ENCODE measurements at places on chromosomes 7 and 10.
A peak's percentile ranks its signal among the peaks of the same experiment; 100 is the strongest.

DNA sequence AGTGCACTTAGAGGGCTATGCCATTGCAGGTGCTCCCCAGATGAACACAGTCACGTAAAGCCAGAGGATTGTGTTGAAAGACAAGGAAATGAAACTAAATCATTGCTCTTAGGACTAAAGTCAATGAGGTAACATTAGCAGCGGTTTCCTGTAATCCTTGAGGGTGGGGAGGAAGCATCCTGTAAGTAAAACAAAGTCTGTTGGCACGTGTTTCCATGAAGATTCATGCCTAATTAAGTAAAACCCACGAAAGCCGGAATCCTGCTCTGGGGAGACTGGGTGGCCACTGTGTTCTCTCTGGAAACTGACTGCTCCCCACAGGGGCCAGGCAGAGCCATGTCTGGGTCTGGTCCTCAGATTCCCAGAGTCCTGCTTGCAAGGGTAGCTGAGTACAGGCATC is 18.3 kb downstream of the STEAP1B start:
- DNase-seq = no peak

- DNase-seq = no peak
Observed at GRCh38 chr10:110756876-110757275, 112.7 kb downstream of the RBM20 start.

DNA sequence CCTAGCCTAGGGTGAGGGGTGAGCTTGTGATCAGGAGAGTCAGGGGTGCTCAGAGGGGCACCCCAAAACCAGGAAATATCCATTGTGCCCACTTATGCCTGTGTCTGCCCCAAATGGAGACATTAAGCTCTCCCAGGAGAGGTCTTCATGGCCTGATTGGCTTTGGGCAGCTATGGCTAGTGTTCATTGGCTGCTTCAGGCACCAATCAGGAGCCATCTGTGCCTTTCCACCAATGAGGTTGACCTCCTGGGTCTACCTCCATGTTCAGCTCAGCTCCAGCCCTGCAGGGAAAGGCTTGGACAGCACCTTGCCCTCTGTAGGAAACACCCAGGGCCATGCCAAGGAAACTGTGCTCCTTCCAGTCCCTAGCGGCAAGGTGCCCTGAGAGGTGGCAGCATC is 23.9 kb upstream of the HSPB1 start:
- no peak for DNase-seq

DNA sequence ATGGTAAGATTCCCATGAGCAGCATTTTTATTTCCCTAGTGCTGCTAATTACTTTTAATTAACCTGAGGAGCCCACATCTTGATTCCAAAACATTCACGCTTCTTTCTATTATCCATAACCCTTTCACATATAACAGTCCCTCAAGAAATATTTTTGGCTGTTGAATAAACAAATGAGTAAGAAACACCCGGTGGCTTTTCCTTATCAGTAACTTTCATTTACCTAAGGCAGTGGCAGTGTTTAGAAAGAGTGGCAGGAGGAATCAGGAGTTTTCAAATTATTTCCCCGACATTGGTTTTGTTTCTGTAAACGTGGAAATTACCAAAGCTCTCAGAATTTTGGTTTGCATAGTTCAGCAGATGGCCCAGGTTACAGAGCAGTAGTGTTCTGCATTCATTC is 1015.6 kb upstream of the LRRTM3 start:
- DNase-seq = no peak

GRCh38 chr10:112490545-112490944 is 43.5 kb downstream of the VTI1A start:
- DNase-seq = peak; percentile 68

DNA sequence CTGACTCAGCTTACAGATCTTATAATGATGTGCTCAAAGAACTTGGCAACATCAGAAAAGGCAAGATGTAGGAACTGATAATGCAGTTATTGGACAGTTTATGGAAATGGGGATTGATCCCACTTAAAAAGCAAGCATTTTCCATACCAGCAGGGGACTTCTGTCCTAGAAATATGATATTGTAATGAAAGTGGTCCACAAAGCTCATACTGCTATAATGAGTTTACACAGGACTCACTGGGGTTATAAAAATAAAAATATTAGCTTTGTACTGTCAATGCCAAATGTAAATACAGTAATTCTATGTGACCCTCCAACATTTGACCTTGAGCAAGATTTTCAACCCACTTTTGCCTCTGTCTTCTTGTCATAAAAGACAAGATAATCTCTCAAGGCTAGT is 145.5 kb upstream of the SEM1 start:
- no peak for DNase-seq

DNA sequence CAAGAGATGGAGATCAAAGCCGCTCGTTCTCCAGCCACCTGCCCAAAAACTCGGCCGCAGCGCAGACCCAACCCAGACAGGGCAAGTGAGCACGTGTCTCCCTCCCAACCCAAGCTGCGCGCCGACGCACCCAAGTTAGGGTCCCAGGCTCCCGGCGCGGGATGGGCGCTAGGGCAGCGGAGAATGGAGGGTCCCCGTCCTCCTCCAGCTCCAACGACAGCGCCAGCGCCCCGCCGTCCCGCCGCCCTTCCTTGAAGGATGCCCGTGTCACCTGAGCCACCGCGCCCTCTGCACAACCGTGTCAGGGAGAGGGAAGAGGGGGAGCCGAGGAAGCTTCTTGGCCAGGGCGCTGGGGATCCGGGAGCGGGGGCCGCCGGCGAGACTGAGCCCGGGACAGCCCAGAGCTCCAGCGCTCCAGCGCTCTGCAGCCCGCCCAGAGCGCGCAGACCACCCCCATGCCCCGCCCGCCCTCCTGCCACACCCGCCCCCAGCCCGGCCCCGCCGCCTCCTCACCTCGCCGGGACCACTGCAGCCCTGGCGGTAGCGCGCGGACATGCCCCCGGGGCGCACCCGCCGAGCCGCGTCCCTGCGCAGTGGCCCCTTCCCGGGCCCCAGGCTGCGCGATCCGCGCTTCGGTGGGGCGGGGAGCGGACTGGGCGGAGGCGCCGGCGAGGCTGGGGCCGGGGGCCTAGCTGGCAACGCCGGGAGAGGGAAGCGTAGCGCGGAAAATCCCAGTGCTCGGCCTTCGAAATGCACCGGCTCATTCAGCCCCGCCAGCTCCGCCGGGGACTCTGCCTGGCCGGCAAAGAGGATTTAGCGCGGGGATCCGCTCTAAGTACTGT is at the start of gene SLC16A12:
Gene SLC16A12, minus strand, starts transcription at position 424 of the 842 bp plus-strand sequence. CDS start 73,016 bp downstream, outside the sequence.
- DNase-seq = no peak

DNA sequence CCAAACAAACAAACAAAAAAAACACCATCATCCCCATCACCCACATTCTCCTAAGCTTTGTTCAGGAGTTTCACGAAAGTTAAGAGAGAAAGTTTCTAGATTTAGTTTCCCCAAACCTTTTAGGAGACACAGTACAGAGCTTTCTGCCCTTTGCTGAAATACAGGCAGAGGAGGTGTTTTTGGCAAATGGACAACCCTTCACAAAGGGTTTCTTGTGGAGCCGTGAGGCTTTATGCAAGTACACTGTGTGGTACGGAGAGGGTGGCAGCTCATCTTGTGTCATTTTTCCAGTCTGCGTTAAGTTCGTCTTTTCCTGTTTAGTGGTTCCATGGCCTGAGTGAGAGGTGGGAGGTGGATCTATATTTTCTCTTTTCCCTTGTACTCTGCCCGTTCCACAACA is 215.5 kb upstream of the PRKCQ start:
- no peak for DNase-seq

GRCh38 chr7:26200038-26200443 is 505 bp downstream of the HNRNPA2B1 start:
- peak; percentile 86 for DNase-seq

DNA sequence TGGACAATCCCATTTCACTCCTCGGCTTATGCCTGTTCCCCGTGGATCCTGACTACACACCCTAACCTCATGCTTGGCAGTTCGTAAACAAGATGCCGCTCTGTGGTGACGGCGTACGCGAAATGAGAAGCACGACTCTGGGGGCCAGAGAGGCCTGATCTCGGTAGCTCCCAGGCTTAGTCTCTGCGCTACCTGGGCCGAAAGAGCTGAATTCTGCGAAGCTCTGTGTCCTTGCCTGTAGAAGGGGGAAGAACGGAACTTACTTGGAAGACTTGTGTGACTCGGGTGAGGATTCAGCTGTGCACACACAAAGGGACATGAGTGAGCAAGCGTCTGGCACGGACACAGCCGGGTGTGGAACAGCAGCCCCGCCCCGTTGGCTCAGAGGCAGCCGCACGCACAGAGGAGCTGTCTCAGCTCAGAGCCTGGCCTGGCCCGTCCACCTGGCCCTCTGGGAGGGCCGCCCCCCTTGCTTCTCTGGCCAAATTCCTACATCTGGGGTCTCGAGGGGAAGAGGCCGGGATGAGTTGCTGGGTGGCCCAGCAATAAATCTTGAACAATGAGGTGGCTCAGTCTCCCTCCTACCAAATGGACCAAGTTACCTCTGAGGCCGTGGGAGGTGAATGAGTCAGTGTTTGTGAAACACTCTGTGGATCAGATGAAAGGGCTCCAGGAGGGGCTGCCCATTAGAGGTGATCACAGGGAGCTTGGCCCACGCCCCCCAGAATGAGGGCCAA is 83.8 kb downstream of the PDGFA start:
- DNase-seq = peak; percentile 39

DNA sequence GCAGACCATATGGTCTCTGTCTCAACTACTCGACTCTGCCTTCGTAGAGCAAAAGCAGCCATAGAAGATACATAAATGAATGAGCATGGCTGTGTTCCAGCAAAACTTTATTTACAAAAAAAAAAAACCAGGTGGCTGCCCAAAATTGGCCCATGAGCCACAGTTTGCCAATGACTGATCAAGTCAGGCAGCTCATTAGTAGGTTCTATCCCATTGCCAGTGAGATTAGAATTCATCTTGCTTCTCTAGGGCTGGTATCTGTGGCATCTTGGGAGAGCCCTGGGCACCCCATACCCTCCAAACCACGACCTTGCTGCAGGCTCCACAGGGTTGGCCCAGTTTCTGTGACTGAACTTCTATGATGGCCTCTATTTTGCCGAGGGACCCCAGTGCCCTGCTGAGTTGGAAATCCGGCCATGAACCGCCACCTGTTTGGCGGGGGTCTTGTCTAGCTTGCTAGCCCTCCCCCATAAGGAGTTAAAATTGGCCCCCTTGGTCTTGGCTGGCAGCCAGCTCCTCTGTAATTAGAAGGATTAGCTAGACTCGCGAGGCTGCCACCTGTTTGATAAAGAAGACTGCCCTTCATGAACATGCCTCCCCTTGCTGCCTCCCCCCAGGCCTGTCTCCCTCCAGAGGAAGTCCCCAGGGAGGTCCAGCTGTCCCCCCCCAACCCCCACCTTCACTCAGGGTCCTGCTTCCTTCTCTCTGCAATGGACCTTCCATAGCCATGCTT is 83.9 kb downstream of the CHN2 start:
- no peak for DNase-seq

GRCh38 chr7:111650456-111650999 is 88.2 kb upstream of the IMMP2L start:
- DNase-seq = peak; percentile 64

DNA sequence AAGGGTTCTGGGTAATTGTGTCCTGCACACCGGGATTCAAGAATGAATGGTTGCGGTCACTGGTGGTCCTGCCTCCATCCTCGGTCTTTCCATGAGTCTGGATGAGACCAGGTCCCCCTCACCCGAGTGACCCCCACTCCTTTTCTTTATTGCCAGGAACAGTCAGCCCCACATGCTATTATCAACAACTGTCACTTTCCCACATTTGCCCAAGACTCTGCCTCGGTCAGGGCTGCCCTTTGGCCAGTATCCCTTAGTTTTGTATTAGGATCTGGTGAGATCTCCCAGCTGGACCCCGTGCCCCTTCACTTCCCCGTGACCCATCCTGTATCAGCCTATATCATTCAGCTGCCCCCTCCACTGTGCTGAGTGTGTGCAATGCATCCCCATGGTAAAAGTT is 288.3 kb downstream of the ADARB2 start:
- no peak for DNase-seq

DNA sequence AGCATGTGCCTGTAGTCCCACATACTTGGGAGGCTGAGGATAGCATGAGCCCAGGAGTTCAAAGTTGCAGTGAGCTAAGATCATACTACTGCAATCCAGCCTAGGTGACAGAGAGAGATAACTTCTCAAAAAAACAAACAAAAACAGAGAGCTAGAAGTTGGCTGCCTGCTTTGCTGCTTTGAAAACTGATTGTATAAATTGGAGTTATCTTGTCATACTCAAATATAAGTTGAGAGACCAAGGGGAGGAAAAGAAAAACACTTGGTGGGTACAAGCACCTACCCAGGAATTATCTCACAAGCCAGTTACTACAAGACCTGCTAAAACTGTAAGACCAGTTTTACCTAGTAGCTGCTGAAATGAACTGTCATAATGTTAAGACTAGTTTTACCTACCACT is 112.5 kb upstream of the SKAP2 start:
- no peak for DNase-seq

- no peak for DNase-seq
Observed at GRCh38 chr10:128938558-128938957, 528.5 kb upstream of the MGMT start.

GRCh38 chr7:136807598-136807997 is 60.9 kb upstream of the CHRM2 start:
- peak; percentile 6 for DNase-seq

GRCh38 chr10:843703-844102 is 87.8 kb downstream of the LARP4B start:
- DNase-seq = no peak

DNA sequence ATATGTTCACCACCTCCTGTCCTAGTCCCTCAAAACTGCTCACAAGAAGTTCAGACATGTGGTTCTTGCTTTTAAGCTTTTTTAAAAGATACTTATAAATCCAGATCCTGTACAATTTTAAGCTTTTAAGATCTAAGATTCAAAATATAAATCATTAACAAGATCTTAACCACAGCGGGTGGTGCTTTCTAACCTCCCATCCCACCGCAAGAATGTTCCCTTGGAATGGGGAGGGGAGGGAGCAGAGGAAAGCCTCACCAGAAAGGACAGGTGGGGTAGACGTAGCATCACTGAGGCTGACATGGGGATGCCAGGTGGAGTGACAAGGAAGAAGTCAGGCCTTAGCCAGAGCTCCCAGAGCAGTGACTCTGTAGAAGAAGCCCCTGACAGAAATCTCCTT is 133.5 kb downstream of the C1GALT1 start:
- peak; percentile 56 for DNase-seq
